ENCODE measurements at places on chromosomes 7 and 10.

DNA sequence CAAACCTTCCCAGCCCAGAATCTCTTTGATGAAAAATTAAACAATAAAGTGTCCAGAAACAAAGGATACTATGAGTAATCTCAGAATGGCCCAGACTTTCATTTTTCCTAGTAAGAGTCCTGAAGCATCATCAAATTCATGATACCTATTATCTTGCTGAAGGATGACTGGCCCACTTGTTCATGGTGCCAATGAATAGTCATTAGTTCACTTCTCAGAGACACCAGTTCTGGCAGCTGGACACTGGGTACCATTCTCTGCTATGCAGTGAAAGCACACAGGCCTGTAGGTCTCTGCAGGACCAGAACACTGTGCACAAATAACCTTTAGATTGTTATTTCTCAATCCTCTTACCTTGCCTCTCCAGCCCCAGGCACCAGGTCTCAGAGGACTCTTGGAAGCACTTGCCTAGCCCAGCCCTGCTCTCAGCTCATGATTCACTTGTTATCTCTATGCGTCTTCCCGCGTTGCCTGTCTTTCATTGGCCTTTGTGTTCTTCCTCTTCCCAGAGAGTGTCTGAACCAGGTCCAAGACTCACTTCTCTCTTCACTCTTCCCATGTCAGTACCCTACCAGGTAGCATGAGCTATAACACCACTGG, 98.1 kb upstream of the AGBL3 start:
- DNase-seq = no peak

GRCh38 chr10:114499630-114500190, 95.4 kb upstream of the AFAP1L2 start:
- DNase-seq = peak; percentile 80

- DNase-seq = no peak
Observed at GRCh38 chr10:13340068-13340467, 8.0 kb downstream of the SEPHS1 start.

DNA sequence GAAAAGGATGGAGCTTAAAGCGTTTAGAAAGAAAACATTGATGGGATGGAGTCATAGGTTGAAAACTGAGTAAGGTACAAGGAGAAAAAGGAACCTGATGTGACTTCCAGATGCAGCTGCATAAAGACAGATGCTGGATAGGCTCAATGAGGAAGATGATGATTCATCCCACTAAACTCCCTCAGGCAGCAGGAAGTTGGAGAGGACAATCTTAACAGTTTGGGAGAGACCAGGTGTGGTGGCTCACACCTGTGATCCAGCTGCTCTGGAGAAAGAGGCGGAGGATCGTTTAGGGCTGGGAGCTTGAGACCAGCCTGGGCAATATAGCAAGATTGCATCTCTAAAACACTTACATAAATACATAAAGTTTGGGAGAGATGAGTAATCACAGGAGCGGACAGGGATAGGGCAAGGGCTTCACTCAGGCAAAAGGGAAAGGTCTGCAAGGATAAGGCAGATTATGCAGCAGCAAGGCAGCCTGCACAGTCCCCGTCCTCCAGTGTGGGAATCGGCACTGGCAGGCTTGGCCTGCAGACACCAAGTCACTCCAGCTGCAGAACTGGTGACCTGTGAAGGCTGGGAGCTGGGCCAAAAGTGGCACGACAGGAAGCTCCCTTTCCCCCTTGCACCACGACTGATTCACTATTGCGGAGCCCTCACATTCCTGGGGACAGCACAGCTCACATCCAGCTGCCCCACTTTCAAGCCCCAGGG, 438.5 kb downstream of the GRID1 start:
- no peak for DNase-seq

DNA sequence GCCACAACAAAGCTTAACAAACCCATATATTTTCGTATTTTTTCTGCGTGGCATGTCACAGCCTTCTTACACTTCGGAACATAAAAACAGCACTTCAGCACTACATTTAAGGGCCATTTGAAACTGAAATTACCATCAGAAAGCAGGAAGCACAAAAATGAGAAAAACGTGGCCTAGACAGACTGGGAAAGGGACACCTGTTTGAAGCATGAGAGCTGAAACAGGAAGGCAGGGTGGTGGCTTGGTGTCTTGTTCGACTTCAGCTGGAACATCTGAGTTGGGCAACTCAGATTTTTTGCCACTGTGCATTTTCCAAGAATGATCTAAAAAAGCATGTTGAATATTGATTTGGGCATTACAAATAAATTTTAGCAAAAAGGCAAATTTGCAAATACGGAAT, 243.2 kb downstream of the ELMO1 start:
- no peak for DNase-seq

GRCh38 chr10:127553417-127553816, 4.3 kb downstream of the NPS start:
- no peak for DNase-seq

DNA sequence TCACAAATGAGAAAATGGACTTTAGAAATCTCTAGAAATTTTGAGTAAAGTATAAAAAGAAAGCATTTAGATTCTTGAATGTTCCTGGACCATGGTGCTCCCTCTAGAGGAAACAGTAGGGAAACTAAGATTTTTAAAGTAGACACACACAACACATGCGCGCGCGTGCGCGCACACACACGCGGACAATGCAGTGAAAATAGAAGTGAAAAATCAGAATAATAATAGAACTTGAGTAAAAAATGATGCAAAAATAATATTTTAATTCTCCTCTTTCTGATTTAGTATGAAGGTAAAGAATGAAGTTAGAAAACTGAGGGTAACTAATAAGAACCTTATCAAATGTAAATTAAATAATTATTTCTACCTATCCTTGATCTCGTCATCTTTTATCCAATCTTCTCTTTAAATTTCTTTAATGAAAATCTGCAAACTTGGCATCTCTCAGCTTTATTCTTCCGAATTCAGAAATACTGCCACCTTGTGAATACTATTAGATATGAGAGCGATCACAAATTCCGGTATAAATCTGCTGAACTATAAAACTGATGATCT, 117.0 kb upstream of the AMPH start:
- no peak for DNase-seq

GRCh38 chr7:47539398-47540052, 42.4 kb downstream of the TNS3 start:
- DNase-seq = no peak

DNA sequence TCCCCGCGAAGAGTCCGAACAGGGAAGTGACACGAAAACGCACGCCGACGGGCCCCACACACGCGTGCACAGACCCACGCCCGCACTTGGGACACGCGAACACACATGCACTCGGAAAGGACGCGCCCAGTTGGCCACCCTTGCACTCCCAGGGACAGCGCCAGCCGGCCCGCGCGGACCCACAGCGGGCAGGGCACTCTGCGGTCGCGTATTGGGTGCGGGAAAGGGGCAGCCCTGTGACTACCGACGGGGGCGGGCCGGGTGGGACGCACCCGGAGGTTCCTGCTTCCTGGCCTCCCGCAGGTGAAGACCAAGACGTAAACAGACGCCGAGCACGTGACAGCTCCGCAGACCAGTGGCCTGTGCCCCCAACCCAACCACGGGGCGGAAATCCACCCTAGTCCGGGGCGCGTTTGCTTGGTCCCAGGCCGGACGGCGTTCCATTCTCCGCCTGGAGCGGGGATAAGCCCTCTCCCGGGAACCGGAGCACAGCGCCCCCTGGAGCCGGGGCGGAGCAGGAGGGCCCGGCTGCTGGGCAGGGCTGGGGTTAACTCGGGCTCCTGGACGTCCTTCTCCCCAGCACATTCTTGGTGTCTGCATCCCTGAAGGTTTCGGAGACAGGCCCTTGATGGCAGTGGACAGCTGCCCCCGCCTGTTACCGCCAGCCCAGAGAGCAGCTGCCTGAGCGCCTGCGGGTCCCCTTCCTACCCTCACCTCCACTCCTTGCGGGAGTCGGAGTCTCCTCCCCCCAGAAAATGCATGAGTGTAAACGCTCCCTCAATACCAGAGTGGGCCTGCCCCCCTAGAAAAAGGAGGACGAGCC, 2.0 kb upstream of the LZTS2 start:
- peak; percentile 79 for DNase-seq

DNA sequence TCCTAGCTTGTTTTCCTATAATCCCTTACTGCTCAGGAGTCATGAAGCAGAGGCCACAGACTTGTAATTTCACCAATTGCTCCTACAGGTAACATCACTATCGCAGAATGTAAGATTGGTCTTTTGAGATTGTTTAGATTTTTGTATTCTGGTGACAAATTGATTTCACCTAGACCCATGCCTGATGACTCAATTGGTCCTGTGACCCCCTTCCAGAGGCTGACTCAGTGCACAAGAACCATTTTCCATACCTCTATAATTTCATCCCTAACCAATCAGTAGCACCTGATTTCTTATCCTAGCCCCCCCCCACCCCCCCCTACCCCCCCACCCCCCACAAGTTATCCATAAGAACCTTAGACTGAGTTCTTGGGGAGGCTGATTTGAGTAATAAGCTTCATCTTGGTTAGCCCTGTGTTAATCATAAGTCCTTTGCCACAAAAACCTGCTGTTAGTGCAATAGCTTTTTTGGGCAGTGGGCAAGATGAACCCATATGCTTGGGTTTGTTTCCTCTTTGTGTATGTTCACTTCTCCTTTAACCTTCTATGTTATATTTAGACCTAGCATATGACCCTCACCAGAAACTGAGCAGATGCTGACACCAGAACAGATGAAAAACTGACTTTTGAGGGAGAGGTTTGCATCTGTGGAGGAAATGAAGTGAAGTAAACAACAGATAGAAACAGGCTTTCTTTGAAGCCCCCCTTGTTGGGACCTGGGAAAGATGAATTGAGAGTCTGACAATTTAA, 187.1 kb downstream of the KIF20B start:
- no peak for DNase-seq

DNA sequence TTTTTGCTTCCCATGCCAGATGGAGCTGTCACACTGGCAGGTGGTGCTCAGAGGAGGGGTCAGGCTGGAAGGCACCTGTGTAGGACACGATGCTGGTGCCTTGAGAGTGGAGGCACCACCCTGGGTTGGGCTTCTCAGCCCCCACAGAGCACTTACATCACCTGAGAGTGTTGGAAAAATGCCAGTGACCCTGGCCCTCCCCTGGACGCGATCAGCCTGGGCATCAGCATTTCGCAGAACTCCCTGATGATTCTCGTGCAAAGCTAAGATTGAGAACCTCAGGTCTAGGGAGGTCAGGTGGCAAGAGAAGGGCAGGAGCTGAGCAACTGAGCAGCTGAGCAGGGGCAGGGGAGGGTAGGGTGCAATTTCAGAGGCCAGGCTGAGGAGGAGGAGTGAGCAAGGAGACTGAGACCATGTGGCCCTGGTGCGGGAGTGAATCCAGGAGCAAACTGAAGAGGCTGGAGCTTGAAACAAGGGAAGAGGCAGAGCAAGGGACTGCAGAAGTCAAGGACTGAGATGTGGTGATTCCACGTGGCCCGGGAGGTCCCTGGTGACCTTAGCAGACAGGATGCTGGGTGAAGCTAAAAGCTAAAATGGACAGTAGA, 24.7 kb upstream of the GRID1 start:
- no peak for DNase-seq

DNA sequence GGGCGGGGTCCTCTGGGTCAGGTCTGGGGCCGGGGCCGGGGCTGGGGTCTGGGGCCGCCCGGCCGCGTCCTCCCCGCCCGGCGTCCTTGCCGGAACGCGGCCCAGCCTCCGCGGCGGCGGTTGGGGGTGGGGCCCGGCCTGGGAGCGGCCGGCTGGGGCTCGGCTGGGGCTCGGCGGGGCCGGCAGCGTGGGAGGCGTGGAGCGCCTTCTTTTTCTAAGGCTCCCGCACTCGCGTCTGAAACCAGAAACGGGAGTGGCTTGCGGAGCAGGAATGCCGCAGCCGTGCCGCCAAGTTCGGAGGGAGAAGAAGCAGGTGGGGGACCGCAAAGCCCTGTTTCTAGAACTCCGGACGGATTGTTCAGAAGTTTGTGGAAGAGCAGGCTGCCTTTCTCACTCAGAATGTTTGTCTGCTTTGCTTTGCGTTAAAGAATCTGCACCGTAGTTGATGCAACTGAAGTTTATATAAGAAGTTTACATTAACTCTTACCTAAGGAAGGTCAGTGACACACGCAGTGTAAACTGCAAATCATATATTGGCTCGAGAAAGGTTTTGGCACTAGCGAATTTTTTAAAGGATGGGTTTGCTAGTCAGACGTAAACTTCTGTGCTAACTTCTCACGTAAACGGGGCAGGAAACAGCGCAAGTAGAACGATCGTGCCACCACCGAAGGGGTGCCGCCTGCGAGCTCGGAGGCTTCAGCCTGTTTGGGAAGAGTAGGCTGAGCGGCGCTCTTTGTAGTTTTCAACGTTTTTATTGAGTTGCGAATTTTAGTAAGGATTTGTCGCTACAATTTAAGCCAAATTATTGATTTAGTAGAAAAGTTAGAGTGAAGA, 729 bp downstream of the DNAJB6 start:
- peak; percentile 83 for DNase-seq

- no peak for DNase-seq
Observed at GRCh38 chr10:48224979-48225560, 49.4 kb downstream of the FRMPD2 start.

GRCh38 chr7:157849341-157849596, 512.5 kb downstream of the DNAJB6 start:
- DNase-seq = no peak

- no peak for DNase-seq
Observed at GRCh38 chr10:58698777-58699356, 186.2 kb downstream of the BICC1 start.

GRCh38 chr7:28298870-28299518, 113.3 kb upstream of the CREB5 start:
- DNase-seq = no peak

DNA sequence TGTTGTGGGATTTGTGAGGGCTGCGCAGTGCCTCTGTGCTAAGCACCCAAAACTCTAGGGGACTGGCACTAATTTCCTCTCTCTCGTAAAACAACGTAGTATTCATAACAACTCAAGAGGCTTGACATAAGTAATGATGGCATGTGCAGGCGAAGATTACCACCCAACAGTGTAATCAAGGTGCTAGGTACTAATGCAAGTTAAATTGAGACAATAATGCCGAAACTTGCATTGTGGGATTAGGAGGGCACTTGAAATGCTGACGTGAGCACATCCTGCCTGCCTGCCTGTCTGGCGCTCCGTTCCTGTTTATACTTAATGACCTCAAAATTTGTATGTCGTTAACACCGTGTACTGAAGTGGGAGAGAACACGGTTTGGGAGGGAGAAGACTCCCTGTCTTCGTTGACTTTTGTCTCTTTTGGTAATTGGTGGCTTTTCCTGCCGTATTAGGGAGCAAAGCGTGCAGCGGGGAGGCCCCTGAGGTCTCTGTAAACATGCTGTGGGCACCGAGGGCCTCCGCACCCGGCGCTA, 139.0 kb downstream of the MGMT start:
- no peak for DNase-seq

GRCh38 chr7:139680676-139681462, 96.9 kb downstream of the HIPK2 start:
- peak; percentile 95 for DNase-seq

DNA sequence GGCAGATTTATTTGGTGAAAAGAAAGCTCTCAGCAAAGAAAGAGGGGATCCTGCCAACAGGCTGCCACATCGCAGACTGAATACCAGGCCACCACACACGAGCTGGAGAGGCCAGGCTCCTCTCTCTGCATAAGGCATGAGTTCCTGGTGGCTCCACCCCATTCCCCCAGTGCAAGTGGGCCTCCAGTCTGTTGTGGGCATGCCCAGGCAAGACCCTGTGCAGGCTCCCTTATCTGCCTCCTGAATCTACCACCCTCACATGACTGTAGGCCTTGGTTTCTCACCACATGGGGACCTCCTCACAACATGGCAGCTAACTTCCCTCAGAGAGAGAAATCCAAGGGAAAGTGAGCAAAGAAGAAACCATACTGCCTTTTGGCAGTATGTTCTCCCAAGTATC, 26.7 kb upstream of the CUL1 start:
- DNase-seq = no peak

GRCh38 chr10:61688551-61689308, 26.0 kb downstream of the CABCOCO1 start:
- DNase-seq = no peak

GRCh38 chr7:77627309-77627676, 69.0 kb upstream of the RSBN1L start:
- DNase-seq = no peak

Measured in activated T-cell treated with anti-CD3 and anti-CD28 coated beads, Interleukin-2, amount 50 U/mL, for 72 hours (primary cell).